Foreskin keratinocyte (primary cell): ENCODE measurements at places on chromosomes 12 and 14. TPM values are rescaled to one million over a fixed set of nuclear protein-coding genes. Genes with fewer than 3 reads are reported as not detected.
A peak's percentile ranks its signal among the peaks of the same experiment; 100 is the strongest.

- no peak for DNase-seq
Observed at GRCh38 chr12:130953771-130954543, at the start of gene ADGRD1. ADGRD1 (plus strand) TSS chr12:130953907; CDS start chr12:130954466, 559 bp downstream.

DNA sequence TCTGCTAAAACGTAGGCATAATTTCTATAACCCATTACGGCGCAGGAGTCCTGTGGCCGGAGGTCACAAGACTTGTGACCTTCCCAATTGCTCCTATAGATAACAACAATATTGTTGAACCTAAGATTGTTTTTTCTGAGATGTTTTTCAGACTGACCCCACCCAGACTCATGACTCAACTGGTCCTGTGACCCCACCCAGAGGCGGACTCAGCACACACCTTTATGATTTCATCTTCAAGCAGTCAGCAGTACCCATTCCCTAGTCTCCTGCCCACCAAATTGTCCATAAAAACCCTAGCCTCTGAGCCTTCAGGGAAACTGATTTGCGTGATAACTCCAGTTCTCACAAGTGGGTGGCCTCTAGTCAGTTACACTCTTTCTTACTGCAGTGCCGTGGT lies 5.9 kb upstream of the PPP4R3A start:
- no peak for DNase-seq

GRCh38 chr14:96145116-96145864 lies 59.3 kb upstream of the BDKRB2 start:
- DNase-seq: peak; percentile 22

- DNase-seq: no peak
Observed at GRCh38 chr12:132540436-132540835, 50.5 kb downstream of the FBRSL1 start.

DNA sequence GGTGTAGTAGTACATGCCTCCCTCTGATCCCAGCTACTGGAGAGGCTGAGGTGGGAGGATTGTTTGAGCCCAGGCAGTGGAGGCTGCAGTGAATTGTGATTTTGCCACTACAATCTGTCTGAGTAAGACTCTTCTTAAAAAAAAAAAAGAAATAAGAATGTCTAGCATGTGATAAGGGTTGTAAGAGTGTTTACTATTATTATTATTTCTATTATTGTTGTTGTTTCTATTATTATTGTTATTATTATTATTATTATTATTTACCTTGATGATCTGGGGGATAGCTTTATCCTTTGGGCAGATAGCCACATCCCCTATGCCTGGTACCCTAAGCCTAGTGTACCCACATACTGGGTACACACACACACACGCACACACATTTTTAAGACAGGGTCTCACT lies 4.3 kb downstream of the OAS3 start:
- DNase-seq: no peak

DNA sequence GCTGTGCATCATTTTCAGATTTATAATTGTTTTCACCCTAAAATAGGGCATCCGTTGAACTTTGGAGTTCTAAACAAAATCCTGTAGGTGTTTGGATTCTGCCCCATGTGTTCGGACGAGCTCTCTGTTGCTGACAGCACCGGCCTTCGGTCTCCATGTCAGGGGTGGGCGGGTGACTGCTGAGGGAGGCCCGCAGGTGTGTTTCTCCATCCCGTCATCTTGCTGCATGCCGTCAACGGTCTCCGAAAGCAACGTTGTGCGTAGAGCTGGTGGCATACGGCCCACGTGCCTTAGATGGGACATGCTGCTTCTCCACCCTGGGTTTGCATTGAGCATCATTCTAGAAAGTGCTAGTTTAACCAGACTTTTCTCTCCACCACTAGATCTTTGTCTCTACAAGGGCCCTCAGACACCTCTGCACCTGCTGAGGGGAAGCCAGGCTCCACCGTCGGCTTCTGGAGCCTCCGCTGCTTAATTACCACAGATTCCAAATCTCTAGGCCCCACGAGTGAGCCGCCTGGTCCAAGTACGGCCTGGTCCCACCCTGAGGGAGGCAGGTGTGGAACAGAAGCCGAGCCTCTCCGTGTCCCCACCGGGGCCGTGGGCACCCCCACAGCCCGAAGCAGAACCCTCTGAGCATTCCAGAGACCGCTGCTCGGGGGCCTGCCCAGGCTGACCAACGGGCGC lies 15.7 kb upstream of the AMN start:
- DNase-seq: no peak

Gene MYRFL
- polyA plus RNA-seq: 0.03 TPM in 2 replicates

Gene TEX52
- polyA plus RNA-seq: not detected in 2 replicates
